Thoracic aorta (tissue), 2 donors: ENCODE measurements at places on chromosomes 11 and 22.

GRCh38 chr11:22851477-22851876 lies 8.8 kb downstream of the CCDC179 start:
- DNase-seq = no peak

DNA sequence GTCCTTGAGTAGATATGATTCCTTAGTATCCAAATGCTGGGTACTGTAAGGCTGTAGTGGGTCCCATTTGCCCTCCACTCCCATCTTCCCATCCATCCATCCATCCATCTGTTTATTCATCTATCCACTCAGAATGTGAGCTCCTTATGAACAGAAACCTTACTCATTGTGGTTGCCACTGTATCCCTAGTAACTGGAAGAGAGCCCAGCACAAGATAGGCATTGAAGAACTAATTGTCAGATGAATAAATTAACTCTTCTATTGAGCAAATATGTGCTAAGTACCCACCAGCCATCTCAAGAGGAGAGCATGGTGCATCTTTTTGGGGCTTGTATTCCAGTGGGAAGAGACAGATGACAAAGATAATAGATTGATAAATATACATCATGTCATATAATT lies 86.4 kb upstream of the SEZ6L start:
- DNase-seq = no peak

DNA sequence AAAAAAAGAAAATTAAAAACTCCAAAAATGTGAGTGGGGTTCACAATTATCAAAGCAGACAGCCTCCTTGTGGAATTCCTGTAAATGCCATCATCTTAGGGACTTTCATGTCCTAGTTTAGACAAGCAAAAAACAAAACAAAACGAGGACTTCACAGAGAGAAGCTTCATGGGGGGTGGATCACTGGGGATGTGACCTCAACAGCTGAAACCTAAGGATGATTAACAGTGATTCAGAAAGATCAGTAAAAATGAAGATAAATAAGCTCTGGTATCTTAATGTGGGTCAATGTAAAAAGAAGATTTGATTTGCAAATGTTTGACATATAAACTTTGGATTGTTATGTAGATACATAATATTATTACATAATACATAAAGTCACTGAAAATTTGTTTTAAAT lies 8.1 kb upstream of the OR10W1 start:
- no peak for DNase-seq

- DNase-seq = no peak
Observed at GRCh38 chr22:48503876-48504275, 1323.8 kb downstream of the BRD1 start.

GRCh38 chr11:124672536-124673215 lies 863 bp downstream of the SIAE start:
- DNase-seq = no peak

DNA sequence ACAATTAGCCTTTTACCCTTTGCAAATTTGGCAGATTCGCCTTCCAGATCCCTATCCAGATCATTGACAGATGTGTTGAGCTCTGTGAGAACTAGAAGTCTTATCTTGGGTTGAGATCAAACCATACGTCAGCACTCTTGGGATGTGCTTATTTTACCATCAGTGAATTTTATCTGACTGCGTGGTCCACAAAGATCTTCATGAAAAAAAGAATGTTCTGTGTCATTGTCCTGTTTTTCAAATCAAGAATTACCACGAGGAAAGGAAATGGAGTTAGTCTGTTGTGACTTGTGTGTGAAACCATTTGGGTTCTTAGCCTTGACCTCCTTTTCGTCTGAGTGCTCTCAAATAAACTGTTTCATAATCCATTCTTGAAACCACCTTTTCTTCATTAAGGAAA lies 86.2 kb upstream of the SORL1-AS1 start:
- no peak for DNase-seq

DNA sequence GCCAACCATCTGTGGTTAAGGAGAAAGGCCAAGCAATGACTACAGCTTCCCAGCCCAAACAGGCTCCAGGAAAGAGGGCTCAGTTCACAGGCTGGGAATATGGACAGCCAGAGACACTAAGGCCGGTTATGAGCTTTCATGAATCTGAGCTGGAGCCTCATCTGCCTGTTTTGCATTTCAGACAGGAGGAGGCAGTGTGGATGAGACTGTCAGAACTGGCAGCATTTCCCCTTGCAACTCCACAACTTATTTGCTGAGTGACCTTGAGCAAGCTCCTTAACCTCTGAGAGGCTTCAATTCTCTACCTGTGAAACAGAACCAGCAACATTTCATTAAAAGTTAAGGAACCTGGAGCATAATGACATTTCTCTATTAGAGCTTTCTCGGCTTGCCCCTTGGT lies 264.0 kb downstream of the ETS1 start:
- no peak for DNase-seq

GRCh38 chr11:45096636-45097035 lies 49.8 kb upstream of the PRDM11 start:
- DNase-seq = no peak

DNA sequence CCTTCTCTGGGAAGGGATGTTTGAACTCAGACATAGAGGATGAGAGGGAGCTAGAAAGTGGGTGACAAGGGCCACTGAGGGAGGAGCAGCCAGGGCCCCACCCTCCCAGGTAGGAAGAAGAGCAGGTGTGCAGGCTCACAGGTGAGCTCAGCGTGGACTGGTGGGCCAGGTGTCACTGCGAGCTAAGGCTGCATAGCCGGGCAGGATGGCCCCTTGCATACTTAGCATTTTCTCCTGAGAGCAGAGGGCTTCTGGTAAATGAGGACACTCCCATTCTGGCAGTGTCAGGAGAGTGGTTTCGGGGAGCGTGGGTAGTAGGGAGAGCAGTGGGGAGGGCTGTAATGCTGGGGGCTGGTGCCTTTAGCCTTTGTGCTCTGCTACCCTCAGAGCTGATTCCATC lies 843.4 kb downstream of the TBC1D22A start:
- no peak for DNase-seq

DNA sequence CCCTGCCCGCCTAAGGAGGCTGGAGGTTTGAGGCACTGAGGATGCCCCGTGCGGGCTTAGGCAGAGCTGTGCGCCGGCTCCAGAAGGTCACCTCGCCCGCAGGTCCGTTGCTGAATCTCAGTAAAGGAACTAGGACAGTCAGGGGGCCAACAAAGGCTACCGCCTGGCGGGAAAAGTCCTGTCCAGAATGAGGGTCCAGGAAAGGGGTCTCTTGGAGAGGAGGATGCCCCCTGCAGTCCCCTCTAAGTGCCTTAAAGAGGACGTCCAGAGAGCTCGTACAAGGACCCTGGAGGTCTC lies 548 bp downstream of the PVALB start:
- no peak for DNase-seq

- DNase-seq = no peak
Observed at GRCh38 chr11:84853841-84854497, 773.2 kb downstream of the DLG2 start.

GRCh38 chr22:31125521-31126117 lies 2.9 kb downstream of the INPP5J start:
- no peak for DNase-seq

DNA sequence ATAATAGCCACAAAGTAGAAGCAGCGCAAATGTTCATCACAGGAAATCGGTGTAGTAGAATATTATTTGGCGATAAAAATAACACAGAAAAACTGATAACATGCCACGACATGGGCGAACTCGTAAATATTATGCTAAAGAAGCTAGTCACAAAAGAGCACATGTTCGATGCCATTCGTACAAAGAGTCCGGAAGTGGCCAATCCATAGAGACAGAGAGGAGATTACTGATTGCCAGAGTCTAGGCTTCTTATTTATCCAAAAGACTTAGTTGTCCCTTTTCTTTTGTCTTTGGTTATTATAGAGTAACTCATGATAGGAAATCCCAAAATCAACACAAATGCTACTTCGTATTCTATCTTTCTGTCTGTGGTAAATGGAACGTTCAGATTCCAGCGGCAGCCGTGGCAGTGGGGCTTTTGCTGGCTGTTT lies 56.5 kb downstream of the MED15 start:
- no peak for DNase-seq
